ENCODE measurements at places on chromosomes 3 and 15.

DNA sequence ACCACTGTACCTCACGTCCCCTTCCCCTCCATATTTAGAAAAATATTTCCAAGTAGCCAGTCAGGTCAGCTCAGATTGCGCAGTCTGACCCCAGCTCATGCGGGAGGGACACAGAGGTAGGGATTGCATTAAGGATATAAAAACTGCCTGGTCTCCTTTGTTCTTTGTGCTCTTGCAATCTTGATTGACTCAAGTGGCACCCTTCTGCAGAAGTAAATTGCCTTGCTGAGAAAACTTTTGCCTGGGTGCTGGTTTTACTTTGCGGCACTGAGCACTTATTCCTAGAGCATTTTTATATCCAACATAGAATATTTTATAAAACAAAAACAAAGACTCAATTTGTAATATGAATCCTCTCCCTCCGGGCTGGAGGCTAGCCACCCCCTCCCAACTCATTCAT lies 54.8 kb downstream of the BTD start:
- DNase-seq: no peak

- no peak for DNase-seq
Measured at GRCh38 chr3:127349501-127350171, 61.8 kb upstream of the PRR20G start.

- no peak for DNase-seq
Measured at GRCh38 chr15:90869140-90869541, 753 bp downstream of the FURIN start.

DNA sequence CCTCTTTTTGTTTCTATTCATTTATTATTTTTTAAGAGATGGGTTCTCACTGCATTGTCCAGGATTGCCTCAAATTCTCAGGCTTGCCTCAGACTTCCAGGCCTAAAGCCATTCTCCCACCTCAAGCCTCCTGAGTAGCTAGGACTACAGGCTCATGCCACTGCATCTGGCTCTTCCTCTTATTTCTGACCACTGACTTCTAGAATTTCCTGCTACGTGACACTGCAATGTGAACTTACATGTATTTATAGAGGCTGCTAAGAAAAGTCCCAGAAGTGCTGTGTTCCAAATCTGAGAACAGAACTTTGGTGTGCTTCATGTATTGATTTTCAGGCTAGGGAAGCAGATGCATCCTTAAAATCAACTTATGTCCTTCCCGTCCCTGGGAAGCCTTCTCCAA lies 407.4 kb downstream of the RSL24D1 start:
- DNase-seq: no peak

DNA sequence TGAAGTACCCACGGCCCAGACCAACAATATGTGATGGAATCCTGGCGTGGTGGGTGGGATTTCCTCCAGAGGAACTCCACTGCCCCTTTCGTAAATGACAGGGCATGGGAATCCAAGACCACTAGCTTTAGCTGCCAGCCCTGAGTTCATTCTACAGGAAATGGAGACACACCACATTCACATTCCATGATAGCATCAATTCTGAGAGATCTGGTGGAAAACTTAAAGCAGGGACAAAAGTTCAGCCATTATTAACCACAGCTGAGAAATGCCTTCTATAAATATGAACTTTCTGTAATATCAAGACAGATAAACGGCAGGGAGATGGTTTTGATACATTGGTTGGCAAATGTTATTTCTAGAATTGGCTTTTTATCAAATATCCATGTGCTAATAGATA lies 98.2 kb downstream of the FBN1 start:
- DNase-seq: no peak

DNA sequence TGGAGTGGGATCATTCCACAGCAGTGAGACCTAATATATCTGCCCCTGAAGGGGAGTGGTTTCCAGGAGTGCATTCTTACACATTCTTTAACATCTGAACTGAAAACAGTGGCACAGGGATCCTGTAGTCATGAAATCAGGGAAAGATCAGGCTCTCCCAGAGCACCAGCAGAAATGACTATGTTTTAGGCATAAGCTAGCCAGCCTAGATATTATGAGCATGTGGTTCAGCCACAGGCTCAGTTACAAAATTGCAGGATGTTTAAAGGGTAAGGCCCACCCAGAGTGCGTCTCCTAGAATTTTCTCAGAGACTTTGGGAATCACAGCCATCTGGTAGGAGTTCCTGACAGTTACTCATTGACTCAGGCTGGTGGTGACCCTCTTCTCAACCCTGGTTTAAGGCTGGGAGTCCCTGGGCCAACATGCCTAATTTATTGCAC lies 20.9 kb downstream of the FSTL1 start:
- DNase-seq: no peak

DNA sequence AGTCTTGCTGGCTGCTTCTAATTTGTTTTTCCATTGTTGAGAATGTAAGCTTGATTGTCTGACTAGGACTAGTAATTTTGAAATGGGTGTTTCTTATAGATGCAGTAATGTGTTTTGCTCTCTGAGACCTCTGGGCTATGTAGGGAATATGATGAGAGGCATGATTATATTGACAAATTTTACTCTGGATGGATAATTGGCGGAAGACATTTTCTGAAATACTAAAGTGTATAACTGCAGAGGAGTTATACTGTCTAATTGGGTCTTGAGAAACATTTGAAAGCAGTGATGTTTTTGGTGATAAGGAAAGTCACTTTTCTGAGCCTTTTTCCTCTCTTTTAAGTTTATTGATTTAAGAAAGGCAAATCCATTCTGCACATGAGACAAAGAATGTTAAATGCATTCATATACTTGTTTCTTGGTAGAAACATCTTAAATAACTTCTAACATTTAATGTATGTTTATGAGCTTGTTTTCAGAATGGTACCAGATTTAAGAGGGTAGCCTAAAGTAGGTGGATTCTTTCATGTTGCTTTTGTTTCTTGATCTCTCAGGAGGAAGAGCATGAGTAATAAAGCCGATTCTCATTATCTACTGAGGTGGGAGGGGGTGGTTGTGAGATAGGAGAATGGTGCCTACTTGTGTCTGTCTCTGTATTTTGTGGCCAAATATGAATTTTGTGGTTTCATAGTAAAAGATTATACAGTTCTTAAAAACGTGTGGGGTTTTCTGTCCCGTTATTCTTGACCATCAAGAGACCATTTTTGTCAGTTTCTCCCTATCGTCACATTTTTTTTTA lies 2.0 kb downstream of the ATP2C1 start:
- peak; percentile 22 for DNase-seq

DNA sequence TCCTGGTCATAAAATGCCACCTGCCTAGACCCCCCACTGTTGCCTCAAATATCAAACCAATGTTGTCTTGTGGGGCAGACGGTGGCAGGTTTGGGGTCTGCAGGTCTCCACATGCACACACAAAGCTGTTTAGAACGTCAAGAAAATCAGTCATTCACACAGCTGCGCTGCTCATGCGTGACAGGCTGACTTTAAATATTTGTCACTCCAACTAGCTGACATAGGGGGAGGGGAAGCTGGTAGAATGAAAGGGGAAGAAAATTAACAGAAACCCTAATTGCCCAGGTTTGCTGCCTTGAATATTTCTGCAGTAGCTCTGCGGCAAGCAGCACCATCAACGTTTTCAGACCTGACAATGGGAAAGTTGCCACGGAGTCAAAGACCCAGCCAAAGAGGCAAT lies 201.8 kb downstream of the ABHD5 start:
- no peak for DNase-seq

DNA sequence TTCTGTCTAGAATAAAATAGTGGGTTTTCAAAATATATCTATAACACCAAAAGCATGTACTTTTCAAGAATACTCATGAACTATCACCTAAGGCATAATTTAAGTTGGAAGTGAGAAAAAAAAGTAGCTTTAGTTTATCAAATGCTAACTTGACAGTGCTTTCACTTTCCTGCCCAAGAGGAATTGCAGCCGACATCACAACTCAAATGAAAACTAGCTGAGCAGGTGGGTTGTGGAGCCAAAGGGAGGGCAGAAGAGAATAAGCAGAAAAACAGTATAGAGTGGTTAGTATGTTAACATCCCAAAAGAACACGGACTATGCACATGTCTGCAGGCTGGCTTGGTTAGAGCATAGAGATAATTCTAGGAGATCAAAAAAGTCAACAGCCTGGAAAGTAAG lies 120.9 kb downstream of the NEDD4 start:
- no peak for DNase-seq

- no peak for DNase-seq
Measured at GRCh38 chr3:189632242-189632641, 1.1 kb downstream of the TP63 start.

GRCh38 chr3:13249664-13250390 lies 170.3 kb downstream of the NUP210 start:
- DNase-seq: no peak

DNA sequence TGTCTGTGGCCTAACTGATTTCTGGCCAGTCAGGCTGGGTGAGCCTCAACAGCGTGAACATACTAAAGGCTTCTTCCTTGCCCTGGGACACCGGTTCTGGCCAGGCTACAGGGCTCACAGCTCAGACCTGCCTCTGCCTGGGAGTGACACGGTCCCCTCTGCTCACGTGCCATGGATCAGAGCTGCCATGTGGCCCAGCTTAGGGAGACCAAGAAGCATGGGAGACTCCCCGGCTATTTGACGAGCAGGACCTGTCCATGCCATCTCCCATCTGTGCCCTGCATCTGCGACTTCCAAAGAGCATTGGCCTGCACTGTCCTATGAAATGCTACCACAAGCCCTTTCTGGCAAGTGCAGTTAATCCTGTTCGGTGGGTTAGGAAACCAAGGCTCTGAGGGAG lies 57.4 kb downstream of the APBA2 start:
- DNase-seq: no peak

Measured in stimulated activated CD4-positive, alpha-beta T cell treated with anti-CD3 and anti-CD28 coated beads, Interleukin-4, amount 100 ng/mL, for 24 hours (primary cell).